ENCODE measurements at places on chromosomes 2 and 18.

DNA sequence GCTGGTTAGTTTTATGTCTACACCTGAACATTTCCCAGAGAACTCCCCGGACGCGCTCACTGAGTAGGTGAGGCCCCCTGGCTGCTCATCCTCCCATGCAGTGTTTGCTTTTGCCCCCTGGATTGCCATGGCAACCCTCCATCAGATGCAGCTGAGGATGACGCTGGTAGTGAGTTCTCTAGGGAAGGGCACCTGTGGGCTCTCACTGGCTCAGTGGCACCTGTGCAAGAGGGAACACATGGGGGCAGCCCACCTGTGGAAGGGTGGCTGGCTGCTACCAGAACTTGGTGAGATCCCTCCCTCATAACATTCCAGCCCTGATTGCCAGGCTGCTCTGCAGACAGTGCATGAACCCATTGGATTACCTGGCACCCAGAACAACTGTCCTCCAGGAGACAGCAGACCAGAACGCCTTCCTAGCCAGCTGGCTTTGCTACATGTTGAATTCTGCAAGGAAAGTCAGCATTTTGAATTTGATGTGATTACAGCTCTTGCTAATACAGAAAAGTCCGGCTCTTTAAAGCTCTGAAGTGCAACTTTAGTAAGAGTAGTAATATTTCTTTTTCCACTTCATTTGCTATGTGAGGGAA is 21.7 kb downstream of the COA5 start:
- no peak for DNase-seq

GRCh38 chr18:37492952-37493351 is 72.6 kb downstream of the CELF4 start:
- DNase-seq: no peak

GRCh38 chr2:232563580-232563979 is 13.1 kb downstream of the EIF4E2 start:
- DNase-seq: no peak

DNA sequence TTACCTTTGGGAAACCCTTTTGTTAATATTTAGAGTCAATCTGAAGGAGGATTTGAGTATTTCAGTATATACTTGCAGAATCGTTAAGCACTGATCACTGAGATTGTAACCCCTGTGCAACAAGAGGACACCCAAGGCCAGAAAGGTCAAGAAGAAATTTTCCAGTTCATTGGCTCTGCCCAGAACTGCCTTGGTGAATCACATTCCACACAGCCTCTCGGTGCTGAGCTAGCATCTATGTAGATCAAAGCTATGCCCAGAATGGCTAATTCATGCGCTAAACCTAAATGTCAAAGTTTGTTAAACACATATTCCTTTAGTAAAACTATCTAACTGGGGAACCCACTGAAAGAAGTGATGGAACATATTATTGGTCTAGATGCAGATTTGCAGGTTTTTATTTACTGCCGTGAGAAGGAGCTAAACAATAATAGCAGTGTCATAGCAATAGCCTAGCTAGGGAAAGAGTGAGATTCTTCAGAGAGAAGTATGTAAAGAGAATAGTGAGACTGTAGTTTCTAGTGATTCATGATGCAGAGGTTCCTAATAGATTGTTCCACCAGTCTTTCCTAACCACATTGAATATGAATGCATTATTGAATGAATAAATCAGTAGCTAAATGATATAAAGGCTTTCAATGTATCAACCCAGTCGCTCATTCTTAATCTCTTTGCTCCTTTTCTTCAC is 423.2 kb upstream of the CRIM1 start:
- no peak for DNase-seq

- DNase-seq: no peak
Measured at GRCh38 chr2:37907501-37908225, 17.4 kb upstream of the RMDN2 start.

- no peak for DNase-seq
Measured at GRCh38 chr2:212448698-212449097, 89.9 kb downstream of the ERBB4 start.

DNA sequence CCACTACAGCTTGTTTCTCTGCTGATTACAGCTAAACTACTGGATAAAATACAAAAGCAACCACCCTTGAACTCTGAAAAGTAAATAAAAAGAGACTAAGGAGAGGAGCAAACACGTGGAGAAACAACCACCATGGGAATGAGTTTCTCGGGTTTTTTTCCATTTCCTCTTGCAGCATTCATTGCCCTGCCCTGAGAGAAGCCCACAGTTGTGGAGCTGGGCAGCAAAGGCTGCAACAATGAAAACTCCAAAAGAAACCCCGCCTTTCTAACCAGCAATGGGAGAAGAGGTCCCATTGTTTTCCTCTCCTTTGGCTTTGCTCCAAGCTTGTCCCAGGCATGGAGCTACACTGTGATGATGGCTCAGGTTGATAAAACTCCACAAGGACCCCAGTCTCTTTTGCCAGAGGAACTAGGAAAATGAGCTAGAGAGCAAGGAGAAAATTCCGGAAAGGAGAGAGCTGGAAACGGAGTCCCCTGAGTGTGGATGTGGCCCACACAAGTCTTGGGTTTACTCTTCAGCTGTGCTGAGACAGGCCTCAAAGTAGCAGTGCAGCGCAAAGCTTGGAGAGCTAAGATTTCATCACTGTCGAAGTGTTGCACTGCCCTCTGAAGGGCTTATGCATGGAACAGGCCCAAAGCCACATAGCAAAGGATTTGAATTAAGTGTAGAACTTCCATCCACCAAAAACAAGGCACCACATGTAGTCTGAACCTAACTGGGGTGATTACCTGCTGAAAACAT is 20.9 kb downstream of the NAPG start:
- DNase-seq: no peak

DNA sequence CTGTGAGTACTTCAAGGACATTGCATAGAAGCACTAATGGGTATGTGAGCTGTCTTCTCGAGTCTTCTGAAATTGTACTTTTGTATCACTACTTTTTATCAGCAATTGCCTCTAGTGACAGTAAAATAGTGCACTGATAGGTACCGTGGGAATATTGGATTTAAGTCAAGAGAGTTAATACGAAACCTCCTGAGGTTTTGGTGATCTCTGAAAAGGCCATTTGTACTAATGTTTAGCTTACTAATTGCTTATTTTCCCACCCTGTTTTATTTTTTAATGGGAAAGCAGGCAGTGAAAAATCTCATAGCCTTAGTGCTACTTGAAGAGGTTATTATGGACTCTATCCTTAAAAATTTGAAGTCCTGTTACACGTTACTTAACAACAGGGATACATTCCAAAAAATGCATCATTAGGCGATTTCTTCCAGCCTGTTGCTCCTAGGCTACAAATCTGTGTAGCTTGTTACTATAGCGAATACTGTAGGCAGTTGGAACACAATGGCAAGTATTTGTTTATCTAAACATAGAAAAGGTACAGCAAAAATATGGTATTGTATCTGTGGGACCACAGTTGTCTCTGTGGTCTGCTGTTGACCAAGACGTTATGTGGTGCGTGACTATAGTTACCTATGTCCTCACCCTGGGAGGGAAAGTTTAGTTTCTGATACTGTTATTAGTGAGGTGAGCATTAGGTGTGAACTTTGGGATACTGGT is 65.9 kb downstream of the CAB39 start:
- DNase-seq: no peak

- DNase-seq: no peak
Measured at GRCh38 chr2:225028572-225028971, 13.7 kb downstream of the DOCK10 start.

GRCh38 chr2:15378148-15378908 is 182.8 kb downstream of the NBAS start:
- no peak for DNase-seq

DNA sequence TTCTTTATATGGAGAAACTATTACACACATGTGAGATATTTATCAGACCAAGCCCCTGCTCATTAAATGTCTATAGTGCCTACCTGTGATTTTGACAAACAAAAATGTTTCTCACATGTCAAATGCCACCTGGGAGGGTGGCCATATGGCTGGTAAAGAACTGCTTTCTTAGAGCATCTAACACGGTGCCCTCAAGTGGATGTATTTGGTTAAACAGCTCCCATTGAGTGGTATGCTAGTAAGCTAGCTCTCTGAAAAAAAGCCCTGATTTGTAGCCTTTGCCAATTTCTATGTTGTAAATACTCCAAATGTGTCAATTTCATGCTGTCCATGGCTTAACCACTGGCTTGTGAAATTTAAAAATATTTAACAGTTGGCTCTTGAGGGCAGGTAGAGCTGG is 94.6 kb downstream of the PMAIP1 start:
- DNase-seq: no peak

- peak; percentile 95 for DNase-seq
Measured at GRCh38 chr2:74374509-74375205, 5.5 kb downstream of the DCTN1 start.

GRCh38 chr18:21650311-21650710 is 38.2 kb downstream of the SNRPD1 start:
- DNase-seq: no peak

DNA sequence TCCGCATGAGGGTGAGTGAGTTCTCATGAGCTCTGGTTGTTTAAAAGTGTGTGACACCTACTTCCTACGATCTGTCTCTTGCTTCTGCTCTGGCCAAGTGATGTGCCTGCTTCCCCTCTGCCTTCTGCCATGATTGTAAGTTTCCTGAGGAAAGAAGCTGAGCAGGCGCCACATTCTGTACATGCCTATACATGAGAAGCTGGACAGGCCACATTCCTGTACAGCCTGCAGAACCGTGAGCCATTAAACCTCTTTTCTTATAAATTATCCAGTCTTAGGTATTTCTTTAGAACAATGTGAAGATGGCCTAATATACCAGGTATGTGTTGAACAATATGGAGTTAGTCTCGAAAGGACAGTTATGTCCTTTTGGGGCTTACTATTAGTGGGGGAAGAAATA is 281.0 kb downstream of the ALK start:
- DNase-seq: no peak

- no peak for DNase-seq
Measured at GRCh38 chr18:43661570-43661969, 384.3 kb upstream of the SYT4 start.

DNA sequence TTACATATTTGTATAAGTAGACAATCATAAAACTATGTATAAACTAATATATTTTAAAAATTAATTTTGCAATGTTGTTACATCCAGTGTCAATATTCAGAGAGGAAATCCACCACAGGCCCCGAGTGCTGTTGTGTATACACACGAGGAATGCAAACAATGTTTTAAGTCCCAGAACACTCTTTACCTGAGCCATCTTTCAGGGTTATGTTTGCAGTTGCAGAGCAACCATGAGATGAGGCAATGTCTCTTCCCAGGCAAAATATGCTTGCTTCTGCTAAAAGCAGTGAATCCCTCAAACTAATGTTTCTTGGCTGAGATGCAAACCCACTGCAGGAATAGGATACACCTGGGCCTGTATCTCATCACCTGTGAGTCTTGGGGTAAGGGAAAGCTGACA is 91.3 kb downstream of the ASXL2 start:
- no peak for DNase-seq

DNA sequence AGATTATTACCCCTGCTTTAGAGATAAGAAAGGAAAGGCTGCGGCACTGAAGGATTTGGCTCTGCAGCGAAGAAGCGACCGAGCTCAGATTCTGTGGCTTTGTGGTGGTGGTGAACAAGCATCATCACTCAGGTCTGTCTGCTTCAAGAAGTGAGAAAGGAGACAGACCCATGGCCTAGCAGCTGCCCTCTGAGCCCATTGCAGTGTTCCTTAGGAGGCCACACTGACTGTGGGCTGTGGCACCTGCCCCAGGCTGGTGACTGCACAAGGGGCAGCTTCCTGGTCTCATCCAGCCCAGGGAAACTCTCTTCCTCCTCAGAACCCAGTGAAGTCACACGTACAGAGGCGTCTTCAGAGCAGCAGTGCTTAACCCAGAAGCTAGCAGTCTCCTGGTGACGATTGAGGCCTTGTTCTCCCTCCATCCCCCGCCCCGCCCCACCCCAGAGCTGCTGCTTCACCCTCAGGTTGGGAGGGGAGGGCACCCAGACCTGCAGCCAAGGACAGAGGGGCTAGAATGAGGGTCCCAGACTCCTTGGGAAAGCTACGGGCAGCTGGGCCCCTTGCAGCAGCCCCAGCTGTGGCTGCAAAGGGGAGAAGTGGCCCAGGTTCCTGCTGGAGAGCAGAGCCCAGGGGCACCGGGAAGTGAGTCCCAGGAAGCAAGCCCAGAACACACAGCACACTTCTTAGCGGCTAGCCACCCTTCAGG is 22.2 kb downstream of the BIN1 start:
- no peak for DNase-seq

- no peak for DNase-seq
Measured at GRCh38 chr2:117127680-117128079, 686.8 kb upstream of the DDX18 start.

- no peak for DNase-seq
Measured at GRCh38 chr18:25646971-25647370, 295.0 kb upstream of the ZNF521 start.

DNA sequence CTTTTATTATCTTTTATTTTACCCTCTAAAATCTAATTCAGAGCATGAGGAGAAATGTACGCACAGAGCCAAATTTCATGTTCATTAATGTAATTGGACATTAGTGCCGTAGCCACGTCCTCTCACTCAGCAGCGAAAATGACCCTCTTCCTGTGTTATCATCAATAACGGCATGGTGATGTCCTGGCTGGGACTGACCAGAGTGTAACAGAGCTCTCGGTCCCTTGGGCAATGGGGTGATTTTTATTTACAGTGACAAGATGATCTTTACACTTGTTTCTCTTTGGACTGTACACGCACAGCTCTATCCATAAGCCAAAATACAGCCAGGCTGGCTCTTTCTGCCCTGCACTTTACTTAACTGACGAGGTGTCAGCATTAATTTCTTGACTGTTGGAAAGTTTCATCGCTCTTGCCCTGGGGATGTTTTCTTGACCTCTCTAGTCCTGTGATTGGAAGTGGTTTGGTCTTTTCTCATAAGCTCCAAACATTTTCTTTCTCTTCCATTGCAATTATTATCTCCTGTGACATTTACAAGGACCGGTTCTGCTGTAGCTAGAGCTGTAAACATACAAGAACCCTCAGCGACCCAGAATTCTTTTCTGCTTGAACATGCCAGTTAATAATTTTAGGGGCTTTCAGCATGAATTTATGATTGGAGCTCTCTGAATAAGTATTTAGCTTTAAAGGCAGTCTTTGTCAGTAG is 308.0 kb upstream of the PIK3C3 start:
- DNase-seq: no peak

GRCh38 chr18:74342416-74343043 is 26.9 kb downstream of the C18orf63 start:
- no peak for DNase-seq
